ENCODE measurements at places on chromosomes 5 and 9. TPM values are rescaled to one million over a fixed set of nuclear protein-coding genes. Genes with fewer than 3 reads are reported as not detected.

TAF11L10 gene
- not detected for total RNA-seq

GRCh38 chr5:174424219-174425053 lies 299.9 kb upstream of the MSX2 start:
- H3K27me3 ChIP-seq = peaks cover 15% of the 10 kb centered on the region
- H3K27ac ChIP-seq = no peak overlapping the region
- no peak overlapping the region for H3K4me3 ChIP-seq
- no peaks in the 10 kb centered on the region for H3K36me3 ChIP-seq
- H3K4me1 ChIP-seq = peaks cover under 1% of the 10 kb centered on the region

SPATA31A3 gene
- total RNA-seq = not detected

SMAD5 gene
- 60.3 TPM for total RNA-seq

FBN2 gene
- 2.0 TPM for total RNA-seq

- no peaks in the 10 kb centered on the region for H3K27me3 ChIP-seq
- H3K27ac ChIP-seq = no peak overlapping the region
- no peak for DNase-seq
- no peaks in the 10 kb centered on the region for H3K4me1 ChIP-seq
Measured at GRCh38 chr9:116247791-116248374, 94.3 kb downstream of the PAPPA start.

DNA sequence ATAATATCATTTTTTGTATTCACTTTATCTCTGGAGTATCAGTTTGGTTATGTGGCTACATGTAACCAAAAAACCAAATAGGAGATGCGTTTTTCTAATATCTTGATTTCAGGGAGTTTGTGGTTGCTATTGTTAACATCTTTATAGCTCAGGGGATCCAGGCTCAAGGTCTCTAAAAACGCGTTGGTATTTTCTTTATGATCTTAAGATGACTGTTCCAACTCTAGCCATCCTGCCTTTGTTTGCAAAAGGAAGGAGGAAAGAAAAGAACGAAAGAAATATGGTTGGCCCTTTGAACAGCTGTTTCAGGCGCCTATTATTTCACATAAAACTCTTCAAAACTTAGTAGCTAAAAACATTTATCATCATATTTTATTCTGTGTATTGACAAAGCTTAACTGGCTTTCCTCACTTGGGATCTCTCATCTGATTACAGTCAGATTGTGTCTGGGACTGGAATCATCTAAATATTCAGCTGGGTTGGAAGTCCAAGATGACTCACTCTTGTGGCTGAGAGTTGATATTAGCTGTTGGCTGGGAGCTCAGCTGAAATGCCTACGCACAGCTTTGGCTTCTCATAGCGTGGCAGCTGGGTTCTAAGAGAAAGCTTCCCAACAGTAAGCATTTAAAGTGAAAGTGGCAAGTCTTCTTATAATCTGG lies 60.1 kb downstream of the FAM174A start:
- no peak overlapping the region for H3K27ac ChIP-seq
- H3K4me1 ChIP-seq = peaks cover 18% of the 10 kb centered on the region
- H3K36me3 ChIP-seq = no peaks in the 10 kb centered on the region
- no peaks in the 10 kb centered on the region for H3K27me3 ChIP-seq
- no peak for DNase-seq
